ENCODE measurements at places on chromosomes 16 and 17.
A peak's percentile ranks its signal among the peaks of the same experiment; 100 is the strongest.

DNA sequence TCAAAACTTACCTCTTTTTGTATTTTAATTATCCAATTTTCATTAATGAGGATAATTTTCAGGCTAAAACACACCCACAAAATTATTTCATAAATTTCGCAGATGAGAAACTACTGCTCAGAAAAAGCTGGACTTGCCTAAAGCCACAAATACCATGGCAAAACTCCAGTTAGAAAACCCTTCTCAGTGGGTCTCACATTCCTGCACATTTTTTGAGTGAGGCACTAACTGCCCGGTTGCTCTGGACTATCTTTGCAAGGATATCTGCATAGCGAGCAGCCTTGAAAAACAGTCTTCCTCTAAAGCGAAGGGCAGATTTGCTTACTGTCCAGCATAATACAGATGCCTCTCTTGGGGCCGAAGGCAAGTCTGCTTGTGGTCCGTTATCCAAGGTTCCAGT lies 9.8 kb downstream of the MPHOSPH6 start:
- no peak for DNase-seq

DNA sequence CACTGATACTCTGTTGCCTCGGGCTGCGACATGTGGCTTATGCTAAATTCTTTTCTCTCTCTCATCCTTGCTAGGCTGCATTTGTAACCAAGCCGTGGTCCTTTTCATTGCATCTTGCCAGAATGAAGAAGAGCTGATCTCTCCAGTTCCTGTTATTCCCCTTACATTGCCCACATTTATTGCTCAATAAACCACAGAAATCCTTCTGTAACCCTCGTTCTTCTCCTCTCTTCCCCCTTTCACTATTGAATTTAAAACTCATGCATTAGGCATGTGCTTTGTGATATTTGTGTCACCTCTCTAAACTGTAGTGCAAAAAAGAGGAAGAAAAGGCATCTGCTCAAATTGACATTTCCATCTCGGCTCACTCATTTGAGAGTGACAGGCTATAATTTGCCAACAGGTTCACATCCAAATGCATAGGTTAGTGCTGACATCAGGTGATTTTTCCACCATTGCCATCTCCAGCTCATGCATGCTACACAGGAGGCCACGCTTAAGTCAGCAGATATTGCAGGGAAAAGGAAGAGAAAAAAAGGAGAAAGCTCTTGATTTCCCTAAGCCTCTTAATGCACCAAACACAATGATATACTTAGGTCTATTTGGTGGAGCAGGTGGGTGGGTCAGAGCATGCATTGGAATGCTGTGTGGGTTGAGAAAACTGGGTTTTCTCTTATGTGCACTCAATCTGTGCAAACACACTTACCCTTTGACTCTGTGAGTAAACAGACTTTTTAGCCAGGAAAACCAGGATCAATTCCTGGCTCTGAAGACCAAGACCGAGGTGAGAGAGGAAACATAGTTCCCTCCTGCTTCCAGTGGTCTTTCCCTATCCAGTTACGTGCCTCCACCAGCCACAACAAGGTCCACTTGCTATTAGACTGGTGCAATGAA lies 642.7 kb downstream of the HS3ST4 start:
- no peak for DNase-seq

- no peak for DNase-seq
Measured at GRCh38 chr17:33667671-33668070, 374.6 kb upstream of the ASIC2 start.

DNA sequence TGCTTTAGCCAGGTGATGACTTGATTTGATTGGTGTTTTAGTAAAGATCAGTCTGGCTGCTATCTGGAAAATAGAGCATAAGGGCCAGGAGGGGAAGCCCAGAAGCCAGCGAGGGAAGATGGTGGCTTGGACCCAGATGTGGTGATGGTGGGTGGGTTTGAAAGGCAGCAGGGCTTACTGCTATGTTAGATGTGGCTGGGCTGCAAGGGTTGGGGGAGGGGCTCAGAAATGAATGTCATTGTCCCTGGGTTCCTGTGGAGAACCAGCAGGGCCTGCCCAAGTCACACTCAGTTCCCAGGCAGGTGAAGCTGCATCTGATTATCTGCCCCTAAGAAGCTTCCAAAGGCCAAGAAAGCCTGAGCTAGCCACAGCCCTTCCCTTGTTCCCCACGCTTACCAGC lies 71.7 kb upstream of the BRD7 start:
- no peak for DNase-seq

DNA sequence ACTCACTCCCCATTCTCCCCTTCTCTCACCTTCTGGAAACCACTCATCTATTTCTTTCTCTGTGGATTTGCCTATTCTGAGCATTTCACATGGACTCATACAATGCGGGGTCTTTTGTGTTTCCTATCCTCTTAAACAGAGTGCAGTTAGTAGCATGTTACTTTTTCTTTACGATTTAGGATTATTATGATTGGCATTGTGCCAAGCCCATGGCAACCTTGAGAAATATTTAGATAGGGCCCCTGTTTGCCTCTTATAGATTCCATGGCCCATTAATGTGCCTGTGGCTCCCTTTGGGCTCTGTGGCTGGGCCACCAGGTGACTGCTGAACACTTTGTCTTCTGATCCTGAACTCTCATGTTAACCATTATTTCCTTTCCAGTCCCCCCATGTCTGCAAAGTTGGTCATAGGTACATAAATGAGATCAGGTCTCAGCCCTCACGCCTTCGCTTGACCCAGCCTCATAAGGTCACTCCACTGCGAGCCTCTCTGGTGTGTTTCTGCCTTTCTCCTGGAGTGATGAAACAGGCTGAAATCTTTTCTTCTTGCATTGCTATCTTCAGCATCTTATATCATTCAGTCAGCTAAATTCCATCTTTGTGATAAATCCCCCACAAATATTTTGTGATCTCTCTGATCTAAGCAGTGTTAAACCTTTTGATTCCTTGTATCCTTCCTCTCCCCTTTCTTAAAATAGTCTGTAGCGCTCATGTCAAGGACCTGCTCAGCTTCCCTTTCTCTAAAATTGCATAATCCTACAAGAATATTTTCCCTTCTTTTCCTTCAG lies 44.0 kb downstream of the MYH3 start:
- no peak for DNase-seq

GRCh38 chr16:11190588-11191560 lies 65.1 kb downstream of the SOCS1 start:
- no peak for DNase-seq

- DNase-seq = no peak
Measured at GRCh38 chr17:62648956-62649294, 21.5 kb downstream of the MRC2 start.

DNA sequence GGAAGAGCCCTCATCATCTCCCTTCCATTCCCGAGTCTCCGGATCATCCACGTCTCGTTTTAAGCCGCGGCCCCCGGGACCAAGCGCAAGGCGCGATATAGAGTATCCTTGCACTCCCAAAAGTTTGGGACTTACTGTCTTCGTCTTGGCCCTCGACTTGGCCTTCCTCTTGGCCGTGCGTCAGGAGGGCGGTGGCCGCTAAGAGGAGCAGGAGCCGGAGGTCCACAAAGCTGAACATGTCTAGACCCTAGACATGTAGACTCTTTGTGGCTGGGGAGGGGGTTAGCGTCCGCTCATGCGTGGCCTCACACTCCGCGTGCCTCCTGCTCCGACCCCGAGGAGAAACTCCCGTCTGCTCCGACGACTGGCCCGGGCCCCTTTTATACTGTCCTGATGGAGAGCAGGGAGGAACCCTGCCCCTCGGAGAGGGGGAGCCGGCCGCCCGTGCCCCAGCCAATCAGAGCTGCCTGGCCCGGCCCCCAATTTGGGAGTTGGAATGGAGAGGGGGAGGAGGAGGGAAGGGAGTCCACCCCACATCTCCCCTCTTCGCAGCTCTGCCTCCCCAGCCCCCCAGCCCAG lies at the start of gene COL1A1:
TSS of gene COL1A1 (minus strand) at position 356 of the 579 bp plus-strand sequence. CDS start at position 238, 118 bp downstream.
- no peak for DNase-seq

- no peak for DNase-seq
Measured at GRCh38 chr16:68528233-68528632, 10.9 kb upstream of the ZFP90 start.

DNA sequence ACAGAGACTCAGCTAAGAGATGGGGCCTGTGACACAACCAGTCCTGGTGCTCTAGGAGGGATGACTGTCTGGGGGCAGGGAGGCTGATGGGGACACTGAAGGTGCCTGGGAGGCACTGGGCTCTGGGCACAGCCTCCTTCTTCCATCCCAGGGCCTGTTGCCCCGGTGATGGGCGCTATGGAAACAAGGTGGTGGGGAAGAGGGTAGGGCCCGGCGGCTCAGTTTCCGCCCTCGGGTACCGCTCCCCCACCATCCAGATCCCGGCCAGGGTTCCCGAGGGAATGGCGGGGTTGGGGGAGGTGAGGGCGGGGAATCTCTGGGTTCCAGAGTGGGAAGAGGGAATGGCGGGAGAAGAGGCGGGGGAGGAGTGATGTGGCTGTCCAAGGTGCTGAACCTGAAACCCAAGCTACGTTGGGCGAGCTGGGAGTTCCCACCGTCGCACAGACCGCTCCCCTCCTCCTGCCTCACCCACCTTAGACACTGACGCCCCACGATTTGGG lies 981 bp downstream of the KCNH4 start:
- no peak for DNase-seq

DNA sequence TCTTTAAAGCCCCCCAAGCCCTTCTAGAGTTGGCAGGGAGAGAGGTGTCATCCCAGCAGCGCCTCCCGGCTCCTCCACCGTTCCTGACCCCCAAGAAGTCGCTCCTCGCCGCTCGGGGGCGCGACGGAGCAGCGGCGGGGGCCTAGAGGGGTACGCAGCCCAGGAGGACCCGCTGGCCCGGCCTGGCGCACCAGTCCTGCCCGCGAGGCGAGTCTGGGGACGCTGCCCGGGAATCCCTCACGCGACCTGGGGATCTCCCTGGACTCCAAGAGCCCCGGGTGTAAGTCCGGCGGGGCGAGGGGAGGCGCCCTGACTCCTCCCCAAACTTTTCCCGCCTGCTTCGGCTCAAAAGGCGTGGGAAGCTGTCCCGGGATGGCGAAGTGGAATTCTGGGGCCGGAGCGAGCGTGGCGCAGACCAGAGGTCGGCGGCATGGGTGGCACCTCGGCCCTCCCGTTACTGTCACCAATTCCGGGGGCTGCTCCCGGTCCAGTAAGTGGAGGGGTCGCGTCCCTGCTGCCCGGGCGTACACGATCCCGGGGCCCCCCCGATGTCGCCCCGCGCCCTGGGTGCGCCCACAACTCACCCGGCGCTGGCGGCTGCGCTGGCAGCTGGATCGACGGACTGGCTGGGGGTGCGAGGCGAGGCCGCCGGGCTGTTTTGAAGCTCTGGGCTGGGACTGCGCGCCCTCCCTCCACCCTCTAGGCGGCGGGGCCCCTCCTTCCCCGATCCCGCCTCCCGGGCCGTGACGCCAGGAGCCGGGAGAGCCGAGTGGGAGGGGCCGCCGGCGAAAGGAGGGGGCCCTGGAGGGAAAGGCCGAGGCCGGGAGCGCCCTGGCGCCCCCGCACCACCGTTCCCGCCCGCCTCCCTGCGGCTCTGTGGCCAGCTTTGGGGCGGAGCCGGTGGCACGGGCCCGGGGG lies at the start of gene EMP2:
TSS of gene EMP2 (minus strand) at position 634 of the 918 bp plus-strand sequence. CDS start 32,981 bp downstream, outside the sequence.
- no peak for DNase-seq

DNA sequence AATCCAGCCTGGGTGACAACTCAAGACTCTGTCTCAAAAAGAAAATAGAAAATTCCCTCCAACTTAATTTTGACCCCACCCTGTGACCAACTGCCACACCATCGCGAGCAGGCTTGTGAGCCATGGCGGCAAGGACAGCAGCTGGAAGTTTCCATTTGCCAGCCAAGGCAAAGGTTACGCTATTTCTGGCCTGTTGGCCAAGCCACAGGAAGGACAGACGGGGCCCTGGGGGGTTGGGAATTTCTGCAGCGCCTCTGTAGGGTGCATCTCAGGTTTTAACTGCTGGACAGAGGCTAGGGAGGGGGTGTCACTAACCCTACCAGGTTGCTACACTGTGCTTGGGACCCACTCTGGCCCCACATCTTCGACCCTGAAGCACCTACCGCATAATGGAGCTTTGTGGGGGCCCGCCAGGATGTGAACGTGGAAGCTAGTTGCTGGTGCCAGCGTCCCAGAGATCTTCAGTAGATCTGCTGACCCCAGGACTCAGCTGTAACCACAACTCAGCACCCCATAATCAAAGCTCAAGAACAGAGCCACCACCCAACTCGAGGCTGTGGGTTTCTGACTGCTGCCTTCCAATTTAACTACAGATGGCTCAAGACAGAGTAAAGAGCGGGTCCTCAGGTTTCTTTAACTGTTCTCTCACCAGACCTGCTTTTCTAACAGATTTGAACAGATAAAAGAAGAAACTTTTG lies 10.9 kb downstream of the KIFC3 start:
- DNase-seq = no peak

- DNase-seq = no peak
Measured at GRCh38 chr16:72287649-72288048, 115.7 kb upstream of the PMFBP1 start.

DNA sequence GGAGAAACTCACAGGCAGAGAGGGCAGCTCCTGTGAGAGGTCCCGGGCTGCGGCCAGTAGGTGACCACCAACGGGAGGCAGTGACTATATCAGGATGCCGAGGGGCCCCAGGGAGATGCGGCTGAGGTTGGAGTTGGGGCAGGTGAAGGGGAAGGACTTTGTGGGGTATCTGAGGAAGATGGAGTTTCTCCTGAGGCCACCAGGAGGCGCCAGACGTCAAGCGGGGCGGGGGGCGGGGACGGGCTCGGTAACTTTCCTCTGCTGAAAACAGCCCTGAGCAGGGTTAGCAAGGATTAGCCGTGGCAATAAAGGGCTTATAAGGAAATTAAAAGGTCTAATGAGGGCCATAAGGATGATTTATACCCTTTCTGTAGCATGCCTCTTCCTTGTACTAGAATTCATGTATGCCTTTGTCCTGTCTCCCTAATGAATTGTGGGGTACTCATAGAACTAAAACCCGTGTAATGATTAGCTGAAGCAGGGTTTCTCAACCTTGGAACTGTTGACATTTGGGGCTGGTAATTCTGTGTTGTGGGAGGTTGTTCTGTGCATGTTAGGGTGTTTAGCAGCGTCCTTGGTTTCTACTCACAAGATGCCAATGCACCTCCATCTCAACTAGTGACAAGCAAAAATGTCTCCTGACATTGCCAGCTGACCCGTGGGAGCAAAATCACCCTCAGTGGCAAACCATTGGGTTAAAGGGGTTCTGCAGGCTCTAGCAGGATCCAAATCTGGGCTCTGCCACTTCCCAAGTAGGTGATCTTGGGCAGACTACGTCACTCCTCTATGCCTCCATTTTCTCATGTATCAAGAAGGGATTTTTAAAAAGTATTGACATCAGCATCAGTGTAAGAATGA lies 74.8 kb upstream of the GRIN2A start:
- DNase-seq = peak; percentile 27

- no peak for DNase-seq
Measured at GRCh38 chr16:64151990-64152767, 969.7 kb downstream of the CDH11 start.

GRCh38 chr16:11278681-11279628 lies 2.2 kb downstream of the PRM1 start:
- no peak for DNase-seq

DNA sequence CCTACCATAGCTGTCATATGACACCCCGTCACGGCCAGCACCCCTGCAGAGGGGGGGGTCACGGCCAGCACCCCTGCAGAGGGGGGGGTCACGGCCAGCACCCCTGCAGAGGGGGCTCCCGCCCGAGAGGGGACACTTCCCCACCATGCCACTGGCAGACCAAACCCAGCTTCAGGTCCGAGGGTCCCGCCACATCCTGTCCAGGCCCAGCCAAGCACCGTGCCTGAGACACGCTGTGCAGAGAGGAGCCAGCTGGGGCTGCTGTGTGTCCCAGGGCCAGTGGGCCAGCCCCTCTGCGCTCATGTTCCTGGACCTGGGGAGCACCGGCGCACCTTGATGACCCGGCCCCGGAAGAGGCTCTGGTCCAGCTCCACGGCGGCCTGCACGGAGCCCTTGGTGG lies 1.9 kb downstream of the PABPN1L start:
- no peak for DNase-seq

- no peak for DNase-seq
Measured at GRCh38 chr17:72267601-72268000, 146.8 kb downstream of the SOX9 start.
